ENCODE measurements at places on chromosomes 1 and 21.
A peak's percentile ranks its signal among the peaks of the same experiment; 100 is the strongest.

- no peak for DNase-seq
These were observed 10.4 kb upstream of the KCNK1 start for GRCh38 chr1:233603478-233603877.

GRCh38 chr21:44702973-44703730 is 6.2 kb downstream of the KRTAP10-12 start:
- no peak for DNase-seq

GRCh38 chr21:30340714-30341573 is 3.5 kb upstream of the KRTAP27-1 start:
- DNase-seq, result peak; percentile 4

- peak; percentile 77 for DNase-seq
These were observed at the start of gene MX1 for GRCh38 chr21:41425954-41426675. Gene MX1, plus strand, starts transcription at chr21:41426239. Its CDS starts 5,832 bp downstream, at chr21:41432071.

DNA sequence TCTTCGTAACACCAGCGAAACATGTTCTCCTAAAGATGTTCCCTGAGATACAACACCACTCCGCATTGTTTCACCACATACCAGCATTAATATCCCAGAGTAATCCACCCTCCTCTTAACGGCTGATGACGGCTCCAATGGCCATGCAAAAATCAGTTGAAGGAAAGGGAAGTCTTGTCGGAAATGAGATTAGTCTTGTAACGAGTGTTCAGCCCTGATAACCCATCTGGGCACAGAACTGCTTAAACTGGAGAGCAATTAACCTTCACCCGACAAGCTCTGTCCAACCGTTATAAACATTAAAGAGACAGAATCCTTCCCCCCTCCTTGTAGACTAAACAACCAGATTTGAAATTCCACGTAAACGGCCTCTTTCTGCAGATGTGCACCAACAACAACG is 21.9 kb downstream of the ERG start:
- no peak for DNase-seq

DNA sequence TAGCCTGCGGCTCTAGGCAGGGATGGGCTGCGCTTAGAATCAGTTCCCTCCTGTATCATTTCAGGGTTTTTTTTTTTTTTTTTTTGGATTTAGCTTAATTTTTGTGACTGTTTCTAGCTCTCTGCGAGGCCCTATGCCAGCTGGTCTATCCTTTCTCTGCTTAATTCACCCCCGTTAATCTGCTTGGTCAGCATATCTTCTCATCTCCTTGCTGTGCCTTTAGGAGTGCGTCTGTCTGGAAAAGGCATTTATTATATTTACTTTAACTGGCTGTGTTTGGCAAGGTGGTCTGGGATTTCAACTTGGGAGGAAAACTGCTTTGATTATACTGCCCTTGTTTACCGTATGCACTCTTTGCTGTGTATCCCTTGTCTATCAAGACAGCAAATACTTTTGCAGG is 184.8 kb upstream of the KIAA0040 start:
- no peak for DNase-seq

DNA sequence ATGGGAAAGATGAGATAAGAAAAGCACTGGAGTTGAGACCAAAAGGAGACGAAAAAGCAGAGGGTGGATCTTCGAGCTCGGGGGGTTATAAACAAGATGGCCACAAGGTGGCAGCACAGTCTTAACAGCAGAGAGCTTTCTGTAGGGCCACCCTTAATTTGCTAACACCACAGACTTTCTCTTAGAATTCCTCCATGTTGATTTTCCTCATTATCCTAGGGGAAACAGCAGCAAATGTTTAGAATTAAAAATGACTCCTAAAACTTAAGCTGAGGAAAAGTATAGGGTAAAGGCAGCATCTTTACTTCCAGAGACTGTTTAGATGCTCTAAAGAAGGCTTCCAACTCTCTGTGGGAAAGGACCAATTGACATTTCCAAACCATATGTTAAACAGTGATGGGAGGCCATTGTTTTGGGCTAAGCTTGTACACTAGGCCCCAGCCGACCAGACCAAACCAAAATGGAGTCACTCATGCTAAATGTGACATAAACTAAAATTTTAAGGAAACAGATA is 2.5 kb upstream of the APOBEC4 start:
- peak; percentile 52 for DNase-seq

DNA sequence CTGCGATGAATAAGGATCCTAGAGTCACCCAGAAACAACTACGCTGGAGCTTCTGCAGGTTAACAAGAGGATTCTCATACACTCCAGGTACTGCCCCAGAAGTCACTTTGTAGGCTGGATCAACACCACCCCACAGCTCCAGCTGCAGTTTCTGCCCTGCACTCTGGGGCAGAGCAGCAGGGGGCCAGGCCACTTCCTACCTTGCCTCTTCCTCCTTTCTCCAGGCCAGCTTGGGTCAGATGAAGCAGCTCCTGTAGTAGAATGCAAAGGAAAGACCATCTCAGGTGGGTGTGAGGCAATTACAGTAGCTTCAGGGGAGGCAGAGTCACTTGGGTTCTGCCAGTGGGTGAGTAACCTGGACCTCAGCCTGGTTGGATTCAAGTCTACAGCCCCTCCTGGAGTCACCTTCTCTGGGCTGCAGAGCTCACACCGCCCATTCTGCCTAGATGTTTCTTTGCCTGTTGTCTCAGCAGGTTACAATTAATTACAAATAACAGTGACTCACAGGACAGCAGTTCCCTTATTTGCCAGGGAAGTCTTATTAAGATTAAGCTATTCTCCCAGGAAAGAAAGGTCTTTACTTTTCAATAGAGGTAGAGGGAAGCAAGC is 24.4 kb upstream of the BCAR3 start:
- DNase-seq, result no peak

- DNase-seq, result no peak
These were observed 835 bp downstream of the UHMK1 start for GRCh38 chr1:162498496-162498810.

- no peak for DNase-seq
These were observed 51.0 kb downstream of the MT1HL1 start for GRCh38 chr1:236953151-236953700.

GRCh38 chr1:16218674-16219071 is 6.2 kb upstream of the ARHGEF19 start:
- DNase-seq, result no peak

GRCh38 chr1:59638231-59638711 is 176.5 kb upstream of the HOOK1 start:
- DNase-seq, result no peak

DNA sequence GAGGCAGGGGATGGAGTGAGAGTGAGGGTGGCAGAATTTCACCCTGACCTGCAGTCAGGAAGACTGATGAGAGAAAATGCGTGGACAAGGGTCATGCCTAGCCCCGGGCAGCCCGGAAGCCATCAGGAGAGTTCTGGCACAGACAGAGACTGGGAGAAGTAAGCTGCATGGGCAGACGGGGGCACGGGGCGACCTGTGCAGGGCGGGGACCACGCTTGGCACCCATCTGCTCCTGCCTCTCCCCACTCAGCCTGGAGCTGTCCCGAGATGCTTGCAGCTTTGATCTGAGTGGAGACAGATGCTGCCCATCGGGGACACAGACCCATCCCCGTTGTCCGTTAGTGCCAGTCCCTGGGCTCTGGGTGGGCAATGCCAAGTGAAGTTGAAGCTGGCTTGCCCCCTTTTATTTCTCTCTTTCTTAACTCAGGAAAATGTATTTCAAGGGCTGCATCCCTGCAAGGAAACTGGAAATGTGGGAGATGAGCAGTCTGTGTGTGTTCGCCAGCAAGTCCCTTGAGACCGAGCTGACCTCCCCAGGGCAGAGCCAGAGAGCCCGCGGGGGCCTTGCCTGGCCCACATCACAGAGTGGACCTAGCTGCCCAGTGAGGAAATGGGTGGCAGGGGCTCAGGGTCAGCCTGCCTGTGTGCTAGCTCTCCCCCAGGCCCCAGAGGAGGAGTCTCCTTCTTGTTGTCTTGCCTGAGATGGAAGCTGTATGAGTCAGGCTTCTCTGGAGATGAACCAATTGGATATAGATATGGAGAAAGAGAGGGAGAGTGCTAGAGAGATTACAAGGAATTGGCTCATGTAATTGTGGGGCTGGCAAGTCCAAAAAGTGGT is 121.3 kb upstream of the C1orf174 start:
- DNase-seq, result no peak

DNA sequence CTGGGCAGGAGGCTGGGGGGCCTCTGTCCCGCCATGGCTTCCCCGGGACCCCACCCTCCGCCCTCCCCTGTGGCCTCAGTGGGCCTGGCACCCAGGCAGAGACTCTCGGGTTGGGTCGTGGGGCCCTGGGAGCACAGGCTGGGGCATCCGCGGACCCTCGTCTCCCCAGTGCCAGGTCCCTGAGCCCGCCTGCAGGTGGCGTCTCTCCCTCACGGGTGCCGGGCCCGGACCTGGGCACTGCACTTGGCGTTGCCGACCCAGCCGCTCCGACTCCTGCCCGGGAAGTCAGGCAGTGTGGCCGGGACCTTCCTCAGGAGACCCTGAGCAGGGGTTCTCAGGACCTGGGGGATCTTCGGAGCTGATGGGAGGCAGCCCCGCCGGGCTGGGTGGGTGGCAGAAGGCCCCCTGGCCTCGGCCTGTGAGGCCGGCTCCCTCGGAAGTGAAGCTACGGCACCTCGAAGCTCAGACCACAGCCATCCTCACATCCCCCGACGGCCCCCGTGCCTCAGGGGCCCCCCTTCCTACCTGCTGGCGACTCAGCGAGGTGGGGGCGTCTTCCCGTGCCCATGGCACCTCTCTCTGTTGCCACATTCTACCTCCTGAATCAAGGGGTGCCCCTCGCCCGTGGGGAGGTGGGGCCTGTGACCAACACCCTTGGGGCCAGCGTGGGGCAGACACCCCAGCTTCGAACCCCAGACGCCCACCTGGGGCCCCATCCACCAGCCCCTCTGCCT is 6.4 kb upstream of the C1orf159 start:
- peak; percentile 79 for DNase-seq

- DNase-seq, result no peak
These were observed 378.9 kb upstream of the RUNX1 start for GRCh38 chr21:35428001-35428320.

DNA sequence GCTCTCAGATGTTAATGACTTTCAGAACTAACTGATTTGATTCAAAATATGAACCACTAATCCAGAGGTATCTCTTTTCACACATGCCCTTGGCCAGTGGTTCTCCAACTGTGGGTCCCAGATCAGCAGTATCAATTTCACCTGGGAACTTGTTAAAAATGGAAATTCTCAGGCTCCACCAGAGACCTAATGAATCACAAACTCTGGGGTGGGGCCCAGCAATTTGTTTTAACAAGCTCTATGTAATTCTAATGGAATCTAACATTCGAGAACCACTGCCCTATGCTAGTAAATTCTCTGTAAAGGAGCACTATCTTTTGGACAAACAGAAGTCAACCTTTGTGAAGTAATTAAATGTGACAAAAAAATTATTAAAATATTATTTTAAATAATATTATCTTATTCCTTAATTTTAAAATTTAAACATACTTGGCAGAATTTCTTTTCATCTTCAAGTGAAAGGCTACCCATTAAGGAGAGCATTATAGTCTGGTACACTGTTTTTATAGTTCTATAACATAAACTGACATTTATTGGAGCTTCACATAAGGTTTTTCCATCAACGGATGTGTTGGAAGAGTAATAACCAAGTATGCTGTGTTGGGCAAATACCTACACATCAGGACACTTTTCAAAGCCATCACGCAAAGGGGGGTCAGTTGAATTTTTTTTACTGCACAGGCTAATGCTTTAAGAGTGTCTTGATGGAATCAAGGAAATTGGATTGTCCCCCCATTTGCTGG is 130.4 kb downstream of the LHX4 start:
- no peak for DNase-seq

DNA sequence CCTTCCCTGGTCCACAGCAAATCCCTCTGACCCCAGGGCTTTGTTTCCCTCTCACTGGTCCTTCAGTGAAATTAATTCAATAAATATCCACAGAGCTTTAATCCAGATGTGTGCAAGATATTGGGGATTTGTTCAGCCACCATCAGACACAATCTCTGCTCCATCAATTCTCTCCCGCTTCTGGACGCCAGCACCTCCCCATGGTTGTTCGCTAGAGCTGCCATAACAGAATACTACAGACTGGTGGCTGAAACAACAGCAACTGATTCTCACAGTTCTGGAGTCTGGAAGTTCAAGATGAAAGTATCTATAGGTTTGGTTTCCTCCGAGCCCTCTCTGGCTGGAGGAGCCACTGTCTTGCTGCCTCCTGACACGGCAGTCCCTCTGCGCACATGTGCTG is 303.9 kb downstream of the SMYD3 start:
- no peak for DNase-seq

- no peak for DNase-seq
These were observed 71.8 kb upstream of the ERRFI1 start for GRCh38 chr1:8097908-8098307.

GRCh38 chr1:89436856-89437255 is 73.0 kb downstream of the GBP6 start:
- DNase-seq, result no peak

DNA sequence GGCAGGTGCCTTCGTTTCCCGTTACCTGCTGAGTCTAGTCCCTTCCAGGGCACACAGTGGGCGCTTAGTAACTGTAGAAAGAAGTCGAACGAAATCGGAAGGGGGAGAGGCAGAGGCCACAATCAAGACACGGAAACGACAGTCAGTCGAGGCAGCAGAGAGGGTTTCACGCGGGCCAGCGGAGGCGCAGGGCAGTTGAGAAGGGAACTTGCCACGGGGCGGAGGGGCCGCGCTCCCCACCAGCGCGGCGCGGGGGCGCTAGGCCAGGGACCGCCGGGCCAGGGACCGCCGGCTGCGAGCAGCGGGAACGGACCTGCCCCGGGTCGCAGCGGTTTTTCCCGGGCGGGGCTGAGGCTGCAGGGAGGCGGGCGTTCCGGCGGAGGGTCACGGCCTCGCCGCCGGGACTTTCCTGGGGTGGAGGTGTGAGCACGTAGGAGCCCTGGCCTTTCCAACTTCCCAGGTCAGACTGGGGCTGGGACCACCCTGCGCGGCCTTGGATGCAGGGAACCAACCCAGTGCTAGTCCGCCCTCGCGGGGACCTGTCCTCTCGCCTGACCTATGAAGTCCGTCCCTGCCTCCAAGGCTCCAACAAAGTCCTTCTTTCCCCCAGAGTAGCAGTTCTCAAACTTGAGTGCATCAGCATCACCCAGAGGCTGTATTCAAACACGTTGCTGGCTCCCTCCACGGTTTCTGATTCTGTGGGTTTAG is 150.1 kb upstream of the FGGY start:
- DNase-seq, result peak; percentile 37

GRCh38 chr1:89085781-89086180 is 20.8 kb upstream of the GBP1 start:
- DNase-seq, result no peak

- no peak for DNase-seq
These were observed 104.1 kb downstream of the RIPK4 start for GRCh38 chr21:41662761-41663160.

DNA sequence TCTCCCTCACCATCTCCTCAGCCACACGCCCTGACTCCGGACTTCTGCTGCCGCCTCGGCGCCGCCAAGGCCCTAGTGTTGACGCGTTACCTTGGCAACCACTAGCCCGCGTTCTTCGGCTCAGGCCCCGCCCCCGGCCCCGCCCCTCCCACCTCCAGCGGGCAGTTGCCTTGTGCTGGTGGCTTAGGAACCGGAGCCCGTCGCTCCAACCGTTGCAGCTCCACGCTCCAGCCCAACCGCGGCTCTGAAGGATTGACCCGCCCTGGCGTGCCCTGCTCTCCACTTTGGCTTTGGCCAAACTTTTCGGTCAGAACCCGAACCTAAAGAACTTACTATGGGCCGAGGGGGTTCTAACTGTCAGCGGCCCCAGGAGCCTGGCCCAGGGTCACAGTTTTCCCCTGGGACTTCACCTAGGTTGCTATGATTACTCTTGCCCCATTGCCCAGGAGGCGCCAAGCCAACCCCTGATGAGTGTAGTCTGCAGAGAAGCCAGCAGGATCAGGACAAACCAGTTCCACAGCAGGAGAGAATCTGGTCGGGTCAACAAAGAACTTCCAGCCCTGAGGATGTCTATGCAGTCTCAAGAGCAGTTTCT is at the start of gene CFAP45:
TSS of gene CFAP45 (minus strand) at position 80 of the 595 bp plus-strand sequence. CDS start at position 13, 67 bp downstream.
- no peak for DNase-seq

GRCh38 chr1:53771648-53772047 is 32.7 kb upstream of the GLIS1 start:
- no peak for DNase-seq

Data from activated T-cell treated with anti-CD3 and anti-CD28 coated beads for 48 hours (primary cell).